Keratinocyte (primary cell): ENCODE measurements at places on chromosomes 11 and 22. TPM values are rescaled to one million over a fixed set of nuclear protein-coding genes. Genes with fewer than 3 reads are reported as not detected.

DNA sequence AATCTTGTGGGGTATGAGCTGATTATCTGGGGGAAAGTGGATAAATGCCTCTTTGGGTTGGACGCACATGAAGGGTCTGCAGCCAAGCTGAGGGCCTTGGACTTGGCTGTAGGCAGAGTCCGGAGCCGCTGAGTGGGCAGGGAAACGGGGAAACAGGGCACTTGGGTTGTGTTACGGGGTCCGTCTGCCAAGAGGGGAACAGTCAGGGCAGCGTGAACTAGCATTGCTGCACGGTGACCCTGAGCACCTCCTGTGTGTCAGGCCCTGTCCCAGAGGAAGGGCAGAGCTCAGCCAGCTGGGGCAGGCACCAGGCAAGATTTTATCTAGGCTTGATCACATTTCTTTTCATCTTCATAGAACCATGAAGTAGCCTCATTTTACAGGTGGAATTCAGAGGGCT is 11.9 kb downstream of the FAM83F start:
- peaks cover 82% of the 10 kb centered on the region for H3K4me1 ChIP-seq
- DNase-seq, result no peak

DNA sequence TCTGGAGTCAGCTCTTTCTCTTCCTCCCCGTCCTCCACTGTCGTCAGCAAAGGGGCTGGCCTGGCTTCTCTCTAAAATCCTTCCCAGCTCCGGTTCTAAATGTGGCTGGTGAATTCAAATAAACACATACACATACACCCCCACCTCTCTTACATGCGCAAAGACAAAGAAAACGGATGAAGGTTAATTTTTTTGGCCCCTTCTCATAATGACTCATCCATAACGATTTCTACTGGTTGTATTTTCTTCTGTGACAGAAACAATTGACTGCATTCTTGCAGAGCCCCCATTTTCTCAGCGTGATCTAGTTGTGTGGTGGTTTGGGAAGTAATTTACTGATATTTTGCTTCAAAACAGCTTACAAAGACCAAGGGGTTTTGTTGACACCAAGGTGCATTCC is 130.0 kb upstream of the NTM start:
- H3K27me3 ChIP-seq, result no peaks in the 10 kb centered on the region
- no peaks in the 10 kb centered on the region for H3K4me1 ChIP-seq
- H3K4me3 ChIP-seq, result no peak overlapping the region
- DNase-seq, result no peak
- H3K36me3 ChIP-seq, result no peaks in the 10 kb centered on the region

CST6 gene
- polyA plus RNA-seq, result 1.4 to 2.3 TPM (median 1.7 TPM) in 3 replicates

NRGN gene
- polyA plus RNA-seq, result 0.37 to 3.3 TPM (median 0.97 TPM) in 3 replicates

SPCS2 gene
- polyA plus RNA-seq, result 58.2 to 207 TPM (median 104 TPM) in 3 replicates
